ENCODE measurements at places on chromosomes 7 and 10.

DNA sequence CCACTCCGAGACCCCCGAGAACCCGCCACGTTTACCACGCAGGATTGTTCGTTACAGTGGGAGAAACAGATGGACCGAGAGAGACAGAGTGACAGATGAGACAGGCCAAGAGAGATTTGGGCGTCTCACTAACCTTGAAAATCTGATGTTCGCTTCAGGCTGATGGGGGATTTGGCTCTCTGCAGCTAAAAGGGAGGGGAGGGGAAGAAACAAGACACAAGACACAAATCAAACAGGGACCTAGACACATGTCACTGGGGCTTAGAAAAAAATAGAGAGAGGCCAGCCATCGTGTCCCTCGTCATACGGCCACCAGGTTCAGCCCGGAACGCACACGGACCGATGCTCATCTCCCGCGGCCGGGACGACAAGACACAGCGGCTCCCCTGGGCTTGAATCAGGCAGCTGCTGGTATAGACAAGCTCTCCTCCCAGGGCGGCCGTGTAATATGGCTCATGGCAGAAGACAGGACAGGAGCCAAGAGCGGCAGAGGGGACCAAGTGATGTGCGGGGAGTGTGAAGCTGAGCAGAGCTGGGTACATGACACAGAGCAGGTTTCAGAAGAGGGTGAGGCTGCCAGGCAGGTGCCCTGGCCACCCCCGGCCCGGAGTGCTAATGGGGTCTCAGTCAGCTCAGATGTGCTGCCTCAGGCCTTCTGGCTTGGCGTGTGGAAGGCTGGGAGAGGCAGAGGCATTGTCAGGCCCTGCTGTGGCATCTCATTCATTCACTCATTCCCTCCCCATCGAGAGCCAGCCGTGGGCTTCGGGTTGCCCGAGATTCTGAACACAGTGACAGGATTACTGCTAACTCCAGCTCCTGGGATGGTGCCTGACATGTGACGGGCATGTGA is 88.5 kb upstream of the GNA12 start:
- peak; percentile 4 for DNase-seq

- no peak for DNase-seq
Observed at GRCh38 chr7:68238204-68238805, 1241.7 kb downstream of the TYW1 start.

GRCh38 chr10:59628456-59628855 is 81.2 kb downstream of the SLC16A9 start:
- no peak for DNase-seq

GRCh38 chr10:120616311-120616911 is 159.4 kb downstream of the PLPP4 start:
- DNase-seq, result no peak

DNA sequence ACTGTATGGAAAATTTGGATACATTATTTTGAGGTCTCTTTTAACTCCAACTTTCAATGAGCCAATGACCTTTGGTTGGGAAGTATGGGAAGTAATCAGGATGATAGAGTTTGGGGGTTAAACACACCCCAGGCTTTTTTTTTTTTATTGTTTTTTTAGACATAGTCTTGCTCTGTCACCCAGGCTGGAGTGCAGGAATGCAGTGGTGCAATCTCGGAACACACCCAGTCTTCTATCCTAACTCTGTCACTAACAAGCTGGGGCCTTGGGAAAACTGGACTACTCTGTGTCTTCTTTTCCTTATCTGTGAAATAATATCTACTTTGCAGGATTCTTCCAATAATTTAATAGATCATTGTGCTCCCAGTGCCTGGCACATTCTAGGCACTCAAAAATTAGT is 37.6 kb upstream of the AGBL3 start:
- DNase-seq, result no peak

DNA sequence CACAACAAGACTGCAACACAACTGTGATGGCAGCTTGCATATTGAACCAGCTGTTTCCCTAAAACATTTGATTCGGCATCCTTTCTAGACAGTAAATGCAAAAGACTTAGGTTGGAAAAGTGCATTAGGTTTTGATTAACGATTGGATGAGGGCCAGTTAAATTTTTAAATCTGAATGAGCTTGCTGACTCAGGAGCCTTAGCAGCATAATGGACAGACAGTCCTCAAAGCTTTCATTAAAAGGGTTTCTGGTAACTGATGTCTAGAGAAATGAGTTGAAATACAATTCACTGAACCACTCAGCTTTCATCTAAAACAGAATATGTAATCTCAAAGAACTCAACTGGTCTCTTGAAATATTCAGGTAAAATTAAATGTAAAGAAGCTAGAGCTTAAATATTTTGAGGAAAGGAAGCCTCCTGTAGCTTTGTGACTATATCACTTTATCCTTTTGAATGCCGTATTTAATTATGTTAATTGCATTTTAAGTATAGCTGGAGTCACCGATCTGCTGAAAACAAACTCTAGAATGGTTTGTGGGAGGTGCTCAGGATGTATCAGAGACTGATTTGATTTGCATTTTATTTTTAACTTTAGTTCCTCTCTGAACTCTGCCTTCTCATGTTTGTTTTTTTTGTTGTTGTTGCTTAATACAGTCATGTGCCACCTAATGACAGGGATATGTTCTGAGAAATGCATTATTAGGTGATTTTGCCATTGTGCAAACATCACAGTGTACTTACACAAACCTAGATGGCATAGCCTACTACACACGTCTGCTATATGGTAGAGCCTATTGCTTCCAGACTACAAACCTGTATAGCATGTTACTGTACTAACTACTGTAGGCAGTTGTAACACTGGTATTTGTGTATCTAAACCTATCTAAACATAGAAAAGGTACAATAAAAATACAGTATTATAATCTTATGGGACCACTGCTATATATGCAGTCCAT is 29.2 kb upstream of the ATRNL1 start:
- no peak for DNase-seq

GRCh38 chr7:40760987-40761386 is 626.2 kb downstream of the SUGCT start:
- DNase-seq, result no peak
